Calu3 (cell line): ENCODE measurements at places on chromosomes 5 and 9. TPM values are rescaled to one million over a fixed set of nuclear protein-coding genes. Genes with fewer than 3 reads are reported as not detected.

IFNA7 gene
- not detected in 2 replicates for total RNA-seq

DNA sequence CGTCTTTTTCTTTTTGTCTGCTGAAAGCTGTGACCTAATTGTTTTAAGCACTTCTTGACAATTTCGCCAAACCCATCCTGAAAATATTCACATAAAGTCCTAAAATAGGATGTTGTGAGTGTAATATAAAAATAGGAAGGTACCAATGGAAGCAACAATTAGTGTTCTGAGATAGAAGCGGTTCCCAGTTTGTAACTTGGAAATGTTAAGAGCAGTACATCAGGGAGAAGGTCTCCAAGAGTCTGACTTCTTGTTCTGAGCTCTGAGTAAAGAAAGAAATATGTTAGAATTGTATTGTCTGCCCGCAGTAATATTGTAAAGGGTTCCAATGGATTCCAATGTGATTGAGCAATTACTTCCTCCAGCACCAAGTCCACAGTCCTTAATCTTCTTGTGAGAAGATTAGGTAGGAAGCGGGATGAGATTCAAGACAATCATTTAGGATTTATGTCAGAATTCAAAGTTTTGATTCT lies 3.9 kb downstream of the VCAN start:
- peaks cover 65% of the 10 kb centered on the region for H3K36me3 ChIP-seq
- no peak for DNase-seq
- H3K27me3 ChIP-seq, result peaks cover 13% of the 10 kb centered on the region

DNA sequence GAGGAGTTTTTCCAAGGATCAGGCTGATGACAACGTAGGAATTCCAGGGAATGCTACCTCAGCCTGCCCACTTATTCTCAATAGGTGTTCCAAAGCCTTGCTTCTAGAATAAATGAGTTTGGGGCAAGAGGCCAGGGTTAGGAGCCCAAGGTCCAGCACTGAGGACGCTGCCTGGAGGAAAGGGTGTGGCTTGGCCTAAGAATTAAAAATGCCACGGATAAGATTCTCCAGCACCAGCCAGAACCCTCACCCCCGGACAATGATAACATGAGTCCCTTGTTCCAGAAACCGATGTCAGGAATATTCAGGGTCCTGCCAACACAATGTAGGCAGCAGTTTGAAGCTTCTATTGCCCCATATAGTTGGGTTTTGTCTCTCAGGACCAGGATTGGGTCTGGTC lies 7.6 kb downstream of the SPRY4 start:
- H3K4me1 ChIP-seq, result peaks cover 22% of the 10 kb centered on the region
- H3K36me3 ChIP-seq, result peaks cover 28% of the 10 kb centered on the region
- no peak overlapping the region for H3K27ac ChIP-seq
- no peaks in the 10 kb centered on the region for H3K27me3 ChIP-seq
- H3K4me3 ChIP-seq, result no peak overlapping the region

PAPPA gene
- not detected in 2 replicates for total RNA-seq

PDCD1LG2 gene
- total RNA-seq, result not detected in 2 replicates

DNA sequence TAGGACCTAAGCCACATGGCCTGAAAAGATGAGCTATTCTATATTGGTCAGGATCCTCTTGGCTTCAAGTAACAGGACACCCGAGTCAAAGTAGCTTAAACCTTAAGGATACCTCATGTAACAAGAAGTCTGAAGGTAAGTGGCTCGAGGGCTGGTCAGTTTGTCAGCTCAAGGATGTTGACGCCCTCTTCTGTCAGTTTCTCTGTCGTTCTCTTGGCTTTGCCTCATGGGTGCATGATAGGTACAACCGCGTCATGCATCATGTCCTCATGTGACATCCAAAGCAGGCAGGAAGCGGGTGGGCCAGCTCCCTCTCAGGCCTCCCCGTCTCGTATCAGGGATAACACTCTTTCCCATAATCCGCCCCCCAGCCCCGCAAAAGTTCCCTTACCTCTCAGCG lies 22.1 kb upstream of the TCERG1 start:
- peaks cover 32% of the 10 kb centered on the region for H3K27me3 ChIP-seq
- DNase-seq, result no peak
- no peak overlapping the region for H3K27ac ChIP-seq
